ENCODE measurements at places on chromosomes 2 and 18. TPM values are rescaled to one million over a fixed set of nuclear protein-coding genes. Genes with fewer than 3 reads are reported as not detected.

ELOA2 gene
- not detected for total RNA-seq

MFSD2B gene
- total RNA-seq, result not detected

DNA sequence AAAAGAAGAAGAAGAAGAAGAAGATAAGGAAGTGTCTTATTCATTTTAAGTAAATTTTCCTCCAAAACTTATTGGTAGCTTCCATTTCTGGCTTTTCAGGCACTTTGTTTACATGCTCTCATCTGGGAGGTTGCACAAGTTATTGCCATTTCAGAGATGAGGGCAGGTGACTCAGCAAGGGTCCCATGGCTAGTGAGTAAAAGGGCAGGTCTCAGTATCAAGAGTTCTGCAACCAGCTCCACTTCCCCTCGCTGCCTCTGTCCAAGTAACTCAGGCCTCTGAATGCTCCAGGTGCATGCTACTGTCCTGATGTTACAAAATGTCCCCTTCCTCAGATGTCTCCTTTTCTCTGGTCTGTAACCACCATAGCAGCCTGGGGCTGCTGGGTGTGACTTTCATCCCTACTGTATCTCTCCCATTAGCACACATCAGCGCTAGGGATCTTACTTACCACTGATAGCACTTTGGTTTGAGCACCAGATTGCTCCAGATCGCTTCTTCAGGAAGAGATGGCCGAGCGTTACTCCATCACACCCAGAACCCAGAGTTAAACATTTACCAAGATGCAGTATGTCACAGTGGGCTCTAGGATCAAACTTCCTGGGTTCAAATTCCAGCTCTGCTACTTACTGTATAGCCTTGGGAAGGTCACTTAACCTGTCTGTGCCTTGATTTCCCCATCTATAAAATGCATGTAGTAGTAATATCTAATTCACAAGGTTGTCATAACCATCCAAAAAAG is 57.4 kb upstream of the LAPTM4A start:
- DNase-seq, result no peak

DNA sequence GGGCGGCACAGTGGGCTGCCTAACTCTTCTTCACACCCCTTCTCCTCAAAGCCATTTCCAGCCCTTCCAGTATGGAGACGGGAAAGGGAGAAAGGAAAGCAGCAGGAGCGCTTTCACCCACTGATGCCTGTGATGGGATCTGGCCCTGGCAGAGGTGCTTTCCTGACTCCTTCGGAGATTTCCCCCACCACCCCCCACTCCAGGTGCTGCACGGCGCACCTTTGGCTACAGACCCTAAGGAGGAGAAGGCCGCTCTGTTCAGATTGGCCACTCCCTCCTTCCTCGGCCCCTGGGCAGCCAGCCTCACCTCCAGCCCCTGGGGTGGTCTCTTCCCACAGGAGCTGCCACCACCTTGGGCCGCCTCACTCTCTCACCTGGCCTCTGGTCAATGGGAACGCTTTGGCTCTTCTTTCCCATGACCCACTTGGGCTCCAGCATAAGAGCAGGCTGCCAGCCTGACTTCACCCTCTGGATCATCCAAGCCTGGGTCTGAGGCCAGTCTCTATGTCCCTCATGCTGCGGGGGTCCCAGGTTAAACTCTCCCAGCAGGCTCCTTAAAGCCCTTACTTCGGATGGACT is 18.4 kb upstream of the MAL start:
- DNase-seq, result no peak

DNA sequence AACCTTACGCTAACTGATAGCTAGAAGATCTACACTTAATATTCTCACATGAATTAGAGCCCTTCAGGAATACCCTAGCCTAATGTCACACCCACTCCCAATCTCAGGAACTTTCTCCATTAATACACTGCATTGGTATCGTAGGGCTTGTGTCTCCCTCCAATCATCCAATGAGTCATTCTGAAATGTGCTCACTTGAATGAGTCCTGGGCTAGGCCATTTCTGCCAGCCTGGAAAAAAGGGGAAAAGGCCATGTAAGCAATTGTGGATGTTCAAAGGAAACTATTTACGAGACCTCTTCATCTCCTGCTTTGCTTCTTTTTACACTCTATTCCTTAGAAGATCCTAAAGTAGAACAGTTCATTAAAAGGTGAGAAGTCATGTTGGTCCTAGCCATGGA is 18.8 kb downstream of the ZEB2 start:
- DNase-seq, result no peak

DNA sequence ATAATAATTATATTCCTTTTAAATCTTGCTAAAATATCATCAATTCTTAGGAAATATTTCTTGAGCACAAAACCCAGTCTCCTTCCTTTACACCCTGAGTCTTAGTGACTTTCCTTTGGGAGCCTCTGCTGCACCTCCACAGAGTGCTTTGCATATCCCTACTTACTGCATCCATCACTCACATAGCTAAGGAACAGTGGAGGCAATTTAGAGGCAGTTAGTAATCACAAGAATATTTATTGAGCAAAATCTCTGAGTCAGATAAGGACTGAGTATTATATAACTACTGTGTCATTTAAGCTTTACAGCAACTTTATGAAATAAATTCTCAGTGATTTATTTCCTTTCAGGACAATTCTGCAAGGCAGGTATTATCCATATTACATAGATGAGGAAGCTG is 327.7 kb downstream of the TMX3 start:
- no peak for DNase-seq

GRCh38 chr2:107685421-107685986 is 141.2 kb upstream of the RGPD4 start:
- no peak for DNase-seq

RFTN2 gene
- 5.3 TPM for total RNA-seq

IL37 gene
- total RNA-seq, result not detected

GRCh38 chr18:57586251-57587049 is at the start of gene FECH:
Gene FECH, minus strand, starts transcription at chr18:57586702. Its CDS starts 82 bp downstream, at chr18:57586620.
- peak; percentile 88 for DNase-seq

- DNase-seq, result no peak
These were observed 46.7 kb upstream of the LRRTM1 start for GRCh38 chr2:80351231-80351630.

DNA sequence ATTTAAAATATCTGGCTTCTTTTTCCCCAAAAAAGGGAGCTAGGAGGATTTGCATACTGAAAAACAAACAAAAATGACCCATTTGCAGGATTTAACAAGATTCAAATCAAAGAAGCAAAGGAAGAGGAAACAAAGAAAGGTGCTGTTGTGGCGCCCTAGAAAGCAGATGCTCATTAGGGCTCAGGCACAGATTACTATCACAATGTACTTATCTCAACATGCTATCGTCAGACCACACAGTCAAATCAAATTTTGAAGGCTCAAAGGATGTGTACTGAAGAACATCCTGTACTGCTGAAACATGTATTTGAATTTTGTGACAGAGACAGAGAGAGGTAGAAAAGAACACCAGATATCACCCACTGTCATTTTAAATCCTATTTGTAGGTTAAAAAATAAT is 10.9 kb downstream of the RBMS1 start:
- DNase-seq, result no peak

REEP1 gene
- total RNA-seq, result 5.7 TPM

TIA1 gene
- 164 TPM for total RNA-seq

DNA sequence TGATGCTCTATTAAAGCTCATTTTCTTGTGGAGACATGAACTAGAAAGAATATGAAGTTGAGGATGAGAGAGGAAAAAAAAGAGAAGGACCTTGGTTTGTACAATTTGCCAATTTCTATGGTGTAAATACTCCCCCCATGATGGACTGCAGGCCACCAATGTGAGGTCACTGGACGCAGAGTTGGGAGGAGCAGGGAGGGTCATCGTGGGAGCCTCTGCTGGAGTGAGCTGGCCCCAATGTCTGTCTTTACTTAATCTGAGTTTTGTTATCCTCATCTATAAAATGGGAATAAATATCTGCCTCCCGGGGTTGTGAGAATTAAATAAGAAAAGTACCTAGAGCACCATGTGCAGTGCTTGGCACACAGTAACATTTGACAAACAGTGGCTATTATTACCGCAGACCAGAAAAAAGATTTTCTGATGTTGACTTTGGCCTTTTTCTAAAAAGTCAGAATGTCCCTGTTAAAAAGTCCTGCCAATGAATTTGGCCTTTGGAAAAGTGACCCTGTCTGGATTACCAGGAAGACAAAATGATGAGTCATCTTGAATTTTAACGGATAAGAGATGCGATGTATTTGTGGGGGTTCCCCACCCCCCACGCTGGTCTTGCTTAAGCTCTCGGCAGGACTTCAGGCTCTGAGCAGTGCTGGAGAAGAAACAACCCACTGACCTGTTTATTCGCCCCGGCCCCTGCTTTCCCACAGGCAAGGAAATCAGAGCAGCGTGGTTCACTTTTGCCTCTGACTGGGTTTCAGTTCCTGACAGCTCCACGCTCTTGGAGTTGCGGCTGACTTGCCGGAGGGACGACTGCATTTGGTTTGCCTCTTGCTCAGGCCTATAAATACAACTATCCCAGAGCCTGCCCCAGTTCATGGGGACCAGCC is 50.3 kb upstream of the FOSL2 start:
- peak; percentile 37 for DNase-seq

GRCh38 chr18:8051453-8051852 is 484.3 kb downstream of the PTPRM start:
- no peak for DNase-seq

DNA sequence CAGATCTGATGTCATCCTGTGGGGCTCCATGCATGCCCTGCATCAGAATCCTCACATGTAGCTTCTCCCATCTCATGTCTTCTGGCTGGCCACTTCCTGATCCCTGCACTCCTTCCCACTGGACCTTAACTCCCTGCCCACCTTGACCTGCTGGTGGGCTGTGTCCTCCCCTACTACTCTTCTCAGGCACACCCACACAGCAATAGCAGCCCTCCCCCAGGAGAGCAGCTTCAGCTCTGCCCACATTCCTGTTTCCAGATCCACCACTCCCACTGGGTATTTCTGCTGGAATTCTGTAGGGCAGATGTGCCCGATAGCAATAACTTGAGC is 137.0 kb upstream of the HS6ST1 start:
- no peak for DNase-seq

NT5DC4 gene
- not detected for total RNA-seq

DNA sequence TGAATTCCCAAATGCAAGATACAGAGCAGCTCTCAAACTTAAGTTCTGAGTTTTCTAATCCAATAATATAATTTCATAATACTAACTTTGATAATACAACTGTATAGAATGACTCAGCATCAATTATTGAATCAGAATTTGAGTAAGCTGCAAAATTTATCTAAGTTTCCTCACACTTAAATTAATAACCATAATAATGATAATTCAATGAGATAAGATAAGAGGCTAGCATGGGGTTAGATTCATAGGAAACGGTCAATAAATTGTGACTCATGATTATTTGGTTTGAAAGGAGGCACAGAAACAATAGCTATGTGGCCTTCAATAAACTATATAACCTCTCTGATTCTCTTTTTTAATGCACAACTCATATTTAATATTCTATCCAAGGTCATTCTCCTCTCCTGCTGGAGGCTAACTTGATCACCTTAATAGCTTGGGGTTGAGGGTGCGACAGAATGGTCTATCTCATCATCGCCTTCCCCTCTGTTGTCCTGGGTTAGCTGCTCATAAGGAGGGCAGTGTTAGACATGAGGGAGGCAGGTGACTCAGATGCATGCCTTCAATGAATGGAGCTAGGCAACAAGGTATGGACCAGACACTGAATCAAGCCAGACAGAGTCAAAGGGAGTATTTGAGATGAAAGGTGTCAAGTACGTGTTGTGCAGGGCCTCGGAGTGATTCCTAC is 36.2 kb upstream of the BMP10 start:
- no peak for DNase-seq

ZNF532 gene
- 111 TPM for total RNA-seq

DNA sequence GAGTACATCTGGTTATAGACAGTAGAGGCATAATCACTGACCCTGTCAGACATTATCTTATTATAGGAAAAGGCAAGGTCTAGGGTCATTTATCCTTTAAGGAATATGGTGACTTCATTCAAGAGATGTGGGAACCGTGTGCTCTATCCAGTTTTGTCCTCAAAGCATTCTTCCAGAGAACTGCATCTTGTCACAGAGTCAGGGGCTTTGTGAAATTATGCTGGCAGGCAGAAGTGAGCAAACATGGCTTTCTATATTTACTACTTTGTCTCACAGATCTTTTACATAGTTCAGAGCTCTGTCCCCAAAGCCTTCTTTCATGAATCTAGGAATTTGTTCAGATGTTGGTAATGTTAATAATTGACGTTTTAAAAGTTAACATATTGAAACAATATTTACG is 177.4 kb downstream of the ASXL3 start:
- DNase-seq, result no peak

GRCh38 chr2:9164112-9164608 is 42.5 kb upstream of the ASAP2 start:
- DNase-seq, result no peak

DNA sequence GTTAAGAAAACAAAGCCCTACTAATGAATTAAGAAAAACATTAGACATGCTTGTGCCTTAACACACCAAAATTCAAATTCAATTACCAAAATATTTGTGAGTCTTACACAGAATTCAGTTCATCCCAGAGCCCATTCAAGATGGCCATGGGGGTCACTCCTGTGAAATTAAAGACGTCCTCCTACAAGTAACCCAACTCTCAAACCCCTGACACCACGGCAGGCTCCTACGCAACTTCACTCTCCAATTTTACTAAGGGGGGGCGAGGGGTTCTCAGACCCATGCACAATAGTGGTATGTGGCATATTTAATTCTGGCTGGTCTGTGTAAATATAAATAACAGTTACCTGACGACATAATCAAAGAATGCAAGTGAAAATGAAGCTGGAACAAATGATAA is 5.0 kb downstream of the ZNF516 start:
- no peak for DNase-seq

PARD3B gene
- total RNA-seq, result 27.0 TPM

GRCh38 chr2:96104487-96104861 is 11.9 kb downstream of the ADRA2B start:
- DNase-seq, result no peak

GRCh38 chr2:20671036-20671735 is 4.2 kb downstream of the GDF7 start:
- DNase-seq, result no peak

PLEKHH2 gene
- total RNA-seq, result 17.2 TPM

IGFBP5 gene
- total RNA-seq, result 1,519 TPM

- no peak for DNase-seq
These were observed 45.3 kb upstream of the HS6ST1 start for GRCh38 chr2:128363934-128364361.

TEKT4 gene
- not detected for total RNA-seq

SLC16A14 gene
- 1.9 TPM for total RNA-seq

DNA sequence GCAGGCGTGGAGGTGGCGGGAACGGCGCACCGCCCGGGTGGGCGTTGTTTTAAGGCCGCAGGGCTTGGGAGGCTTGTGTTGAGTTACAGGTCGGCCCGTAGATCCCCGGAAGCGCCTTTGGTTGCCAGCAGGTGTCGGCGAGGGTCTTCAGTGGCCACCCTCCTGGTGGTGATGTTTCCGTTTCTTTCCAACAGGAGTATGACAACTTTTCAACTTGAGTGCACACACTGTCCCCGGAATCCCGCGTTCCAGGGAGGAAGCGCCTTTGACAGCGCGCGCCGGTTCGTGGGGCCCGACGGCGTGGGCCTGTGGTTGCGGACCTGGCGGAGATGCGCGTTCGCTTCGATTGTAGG is 1.0 kb upstream of the HDAC4 start:
- no peak for DNase-seq
